Osteoblast (primary cell): ENCODE measurements at places on chromosomes 4 and X. TPM values are rescaled to one million over a fixed set of nuclear protein-coding genes. Genes with fewer than 3 reads are reported as not detected.

GRCh38 chr4:64477127-64477526 is 67.9 kb upstream of the TECRL start:
- no peak for DNase-seq

DNA sequence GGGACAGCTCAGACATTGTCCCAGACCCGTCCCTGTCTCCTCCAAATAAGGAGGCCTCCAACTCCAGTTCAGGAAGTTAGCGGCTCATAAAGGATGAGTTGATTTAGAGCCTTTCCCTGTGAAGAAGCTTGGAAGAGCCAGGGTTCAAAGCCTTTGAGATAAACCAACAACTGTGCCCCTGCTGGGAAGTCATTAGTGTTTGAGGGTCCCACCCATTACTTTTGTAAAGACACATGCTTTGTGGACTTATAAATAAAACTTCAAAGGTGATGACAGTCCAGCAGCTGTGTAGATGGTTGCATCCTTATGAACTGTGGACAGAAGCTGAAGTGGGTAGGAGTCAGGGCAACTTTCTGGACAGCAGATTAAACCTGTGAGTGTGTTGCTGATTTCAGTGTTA is 86.0 kb upstream of the PGRMC2 start:
- no peak for DNase-seq

GRCh38 chr4:24845132-24845531 is 49.8 kb downstream of the SOD3 start:
- no peak for DNase-seq

DNA sequence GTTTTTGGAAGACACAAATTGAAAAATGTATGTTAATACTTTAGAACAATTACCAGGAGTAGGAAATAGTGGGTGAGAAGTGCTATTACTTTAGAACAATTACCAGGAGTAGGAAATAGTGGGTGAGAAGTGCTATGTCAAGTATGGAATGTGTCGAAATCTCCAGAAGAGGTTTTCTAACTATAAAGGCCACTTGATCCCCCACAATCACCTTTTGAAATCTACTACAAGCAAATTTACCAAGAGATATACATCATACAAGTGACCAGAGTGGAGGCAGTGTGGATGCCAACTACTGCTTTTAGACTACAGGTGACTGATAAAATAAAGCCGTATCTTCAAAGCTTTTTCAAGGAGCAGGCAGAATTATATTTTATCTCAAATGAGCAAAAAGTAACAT is 43.1 kb downstream of the MAB21L2 start:
- no peak for DNase-seq

GRCh38 chr4:139170932-139171331 is 6.1 kb downstream of the ELF2 start:
- no peak for DNase-seq

GRCh38 chrX:128439159-128439558 is 387.0 kb upstream of the ACTRT1 start:
- DNase-seq = no peak

GRCh38 chrX:19790829-19791228 is 96.6 kb downstream of the SH3KBP1 start:
- no peak for DNase-seq

GRCh38 chr4:81754169-81754568 is 282.5 kb upstream of the RASGEF1B start:
- no peak for DNase-seq

DNA sequence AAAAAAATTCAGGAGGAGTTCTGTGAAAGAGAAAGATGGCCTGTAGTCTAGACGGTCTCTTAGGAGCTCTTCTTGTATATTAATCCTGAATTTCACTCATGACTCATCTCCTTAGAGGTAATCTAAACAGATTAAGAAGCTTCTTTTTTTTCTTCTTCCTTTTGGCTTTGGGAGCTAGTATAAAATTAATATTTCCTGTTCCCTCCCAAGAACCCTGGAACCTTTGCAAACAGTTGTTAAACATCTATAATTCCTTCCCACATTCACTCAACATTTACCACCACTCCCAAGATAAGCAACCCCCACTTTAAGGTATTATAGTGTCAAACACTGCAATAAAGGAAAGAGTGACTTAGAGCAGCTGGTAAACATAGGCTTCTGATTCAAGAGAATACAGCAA is 146.4 kb upstream of the EDNRA start:
- peak; percentile 80 for DNase-seq

DNA sequence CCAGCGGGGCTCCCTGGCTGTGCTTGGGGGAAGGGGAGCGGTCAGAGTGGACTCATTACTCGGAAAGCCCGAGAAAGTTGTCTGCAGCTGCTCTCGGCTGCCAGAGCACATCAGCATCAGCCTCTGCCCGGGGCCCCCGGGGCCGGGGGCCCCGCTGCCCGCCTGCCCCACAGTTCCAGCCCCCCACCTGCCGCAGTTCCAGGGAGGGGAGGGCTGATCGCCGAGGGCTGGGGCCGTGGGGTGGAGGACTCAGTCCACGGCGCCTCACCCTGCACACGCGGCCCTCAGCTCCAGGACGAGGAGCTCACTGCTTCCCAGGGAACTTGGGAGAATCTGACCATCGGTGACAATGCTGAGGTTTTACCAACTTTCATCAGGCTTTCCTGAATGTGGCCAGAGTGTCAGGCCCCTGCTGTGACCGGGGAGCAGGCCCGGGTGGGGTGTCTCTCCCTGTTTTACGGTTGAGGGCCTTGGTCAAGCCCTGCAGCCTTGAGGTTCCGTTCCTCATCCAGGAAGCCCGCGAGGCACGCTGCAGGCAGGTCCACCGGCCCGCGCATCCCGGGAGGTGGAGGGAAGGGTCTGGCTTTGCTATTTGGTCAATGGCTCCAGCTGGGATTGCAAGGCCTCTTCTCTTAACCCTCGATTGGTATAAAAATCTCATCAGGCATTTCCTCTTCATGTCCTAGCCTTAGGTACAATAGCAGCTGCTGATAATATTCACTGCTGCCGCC is 57.2 kb downstream of the CPZ start:
- peak; percentile 64 for DNase-seq

DNA sequence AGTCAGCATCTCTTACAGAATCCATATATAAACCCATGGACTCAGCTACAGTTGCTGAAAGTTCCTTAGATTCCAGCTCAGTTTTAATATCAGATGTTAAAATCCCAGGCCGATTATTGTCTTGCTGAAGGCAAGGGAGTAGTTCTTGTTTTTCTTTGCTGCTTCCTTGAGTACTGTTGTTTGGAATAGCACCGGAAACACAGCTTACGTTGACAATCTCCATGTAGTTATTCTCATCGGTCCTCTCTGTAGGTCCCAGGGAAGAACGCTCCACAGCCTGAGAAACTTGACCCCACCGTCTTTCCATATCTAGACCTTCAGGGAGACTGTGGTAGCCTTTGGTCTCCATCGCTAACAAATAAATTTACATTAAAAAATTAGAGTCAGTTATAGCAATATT is 5.7 kb downstream of the NR3C2 start:
- DNase-seq = no peak

GRCh38 chr4:24489870-24490269 is 94.5 kb downstream of the DHX15 start:
- peak; percentile 63 for DNase-seq

- DNase-seq = no peak
Observed at GRCh38 chr4:66123831-66124413, 453.6 kb upstream of the EPHA5 start.

GRCh38 chrX:56314334-56314733 is 82.2 kb downstream of the KLF8 start:
- no peak for DNase-seq

GRCh38 chr4:80422727-80423404 is 87.3 kb downstream of the CFAP299 start:
- no peak for DNase-seq

DNA sequence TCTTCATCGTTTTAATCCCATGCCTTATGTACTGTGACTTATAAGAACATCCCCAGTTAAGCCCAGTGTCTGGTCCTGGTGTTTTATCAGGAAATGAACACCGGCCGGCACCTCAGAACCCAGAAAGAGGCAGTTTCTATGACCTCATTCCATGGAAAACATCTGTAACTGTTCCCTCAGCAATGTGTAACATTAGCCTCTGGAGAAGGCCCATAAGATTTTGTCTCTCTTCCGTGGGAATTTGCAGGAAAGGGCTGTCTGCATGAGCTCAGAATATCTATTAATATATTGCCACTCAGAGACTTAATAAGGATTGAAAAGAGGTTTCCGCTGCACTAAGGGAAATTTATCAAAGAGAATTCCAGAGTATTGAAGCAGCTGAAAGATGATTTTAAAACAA is 3.1 kb upstream of the TCEANC start:
- no peak for DNase-seq

- no peak for DNase-seq
Observed at GRCh38 chrX:129360175-129360574, 163.1 kb downstream of the SMARCA1 start.

DNA sequence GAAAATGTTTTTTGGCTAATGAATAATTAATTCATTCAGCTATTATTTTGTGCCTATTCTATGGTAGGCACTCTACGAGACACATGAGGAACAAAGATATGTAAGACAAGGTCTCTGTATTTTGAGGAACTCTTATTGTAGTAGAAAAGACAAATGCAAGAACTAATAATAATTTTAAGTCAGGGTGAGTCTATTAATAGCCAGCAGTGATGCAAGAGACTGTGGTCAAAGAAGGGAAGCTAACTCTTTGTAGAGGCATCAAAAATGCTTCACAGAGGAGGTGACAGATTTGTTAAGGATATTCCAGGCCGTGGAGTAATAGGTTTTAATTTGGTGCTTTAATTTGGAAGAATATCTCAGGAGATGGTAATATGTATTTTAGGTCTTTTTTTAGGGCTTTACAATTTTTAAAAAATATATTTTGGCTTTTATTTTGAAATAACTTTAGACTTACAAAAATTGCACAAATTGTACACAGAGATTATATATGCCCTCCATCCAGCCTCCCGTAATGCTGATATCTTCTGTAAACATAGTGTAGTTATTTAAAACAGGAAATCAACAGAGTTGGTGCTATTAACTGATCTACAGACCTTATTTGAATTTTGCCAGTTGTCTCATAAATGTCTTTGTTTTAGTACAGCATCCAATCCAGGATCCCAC is 48.1 kb downstream of the DCLK2 start:
- DNase-seq = no peak

GRCh38 chrX:24956828-24957227 is 58.9 kb downstream of the ARX start:
- no peak for DNase-seq

- DNase-seq = no peak
Observed at GRCh38 chr4:151581570-151581969, 172.6 kb downstream of the FHIP1A start.

DNA sequence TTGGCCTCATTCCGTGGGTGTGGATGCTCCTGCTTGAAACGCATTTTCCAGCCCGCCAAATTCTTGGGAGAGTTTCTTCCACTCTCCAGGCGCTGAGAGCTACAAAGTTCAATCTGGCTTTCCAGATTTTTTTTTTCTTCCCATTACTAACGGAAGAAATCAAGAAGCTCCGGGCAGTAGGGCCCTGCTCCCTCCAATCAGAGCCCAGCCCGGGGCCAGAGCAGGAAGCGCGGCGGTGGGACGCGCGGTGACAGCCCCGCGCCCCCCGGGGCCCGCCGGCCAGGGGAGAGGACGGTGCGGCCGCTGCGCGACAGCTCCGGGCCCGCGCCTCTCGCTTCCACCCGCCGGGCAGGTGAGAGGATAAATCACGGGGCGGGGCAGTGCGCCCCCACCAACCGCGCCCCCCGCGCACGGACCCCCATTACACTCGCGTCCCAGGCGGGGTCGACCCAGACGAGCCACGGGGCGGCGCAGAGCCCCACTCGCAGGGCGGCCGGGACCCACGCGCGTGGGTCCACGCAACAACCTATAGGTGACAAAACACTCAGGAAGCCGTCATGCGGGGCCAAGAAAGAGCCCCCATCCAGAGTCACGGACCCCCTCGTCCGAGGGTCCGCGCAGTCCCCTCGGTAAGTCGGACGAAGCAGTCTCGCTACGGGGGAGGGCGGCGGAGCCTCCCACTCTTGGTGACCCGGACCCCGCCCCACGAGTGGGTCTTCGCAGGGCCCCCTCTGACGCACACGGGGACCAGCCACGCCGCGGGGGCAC is 868 bp downstream of the AFAP1 start:
- peak; percentile 88 for DNase-seq

- no peak for DNase-seq
Observed at GRCh38 chrX:13029637-13029886, 14.9 kb downstream of the FAM9C start.

DNA sequence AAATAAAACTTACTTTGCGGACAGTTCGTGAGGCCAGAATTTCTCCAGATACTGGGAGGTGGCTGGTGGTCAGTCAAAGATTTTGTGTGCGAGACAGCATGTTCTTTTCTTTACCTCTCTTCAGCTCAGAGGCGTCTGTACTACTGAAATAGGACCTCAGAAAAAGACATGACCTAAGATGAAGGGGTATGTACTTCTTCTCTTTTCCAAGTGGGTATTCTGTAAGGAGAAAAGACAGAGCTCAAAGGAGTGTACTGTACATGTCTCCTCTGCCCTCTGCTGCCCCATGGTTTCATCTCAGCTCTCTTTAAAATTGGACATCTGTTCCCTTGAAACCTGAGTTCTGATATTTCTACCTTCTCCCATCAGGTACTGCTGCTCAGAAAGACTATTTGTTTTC is 38.1 kb downstream of the SEPTIN11 start:
- DNase-seq = no peak

GRCh38 chrX:31227250-31227649 is 155.4 kb upstream of the FTHL17 start:
- no peak for DNase-seq

GRCh38 chr4:175405961-175406360 is 406.1 kb downstream of the GPM6A start:
- DNase-seq = no peak

GRCh38 chrX:111483135-111483534 is 28.3 kb upstream of the SERTM2 start:
- no peak for DNase-seq

Gene PDCL2
- total RNA-seq = not detected in 2 replicates

Gene NAP1L3
- 12.4 and 14.1 TPM in 2 replicates for total RNA-seq

Gene TLR1
- total RNA-seq = 2.4 and 3.3 TPM in 2 replicates

Gene CDX4
- total RNA-seq = not detected in 2 replicates

Gene CXorf51A
- not detected in 2 replicates for total RNA-seq

Gene GPC3
- total RNA-seq = not detected in 2 replicates

Gene CSAG2
- not detected in 2 replicates for total RNA-seq

Gene CORIN
- 0.36 and 0.88 TPM in 2 replicates for total RNA-seq

Gene RASGEF1B
- 4.1 and 5.8 TPM in 2 replicates for total RNA-seq

Gene ETNPPL
- total RNA-seq = not detected in 2 replicates

Gene ZNF674
- 4.7 and 5.6 TPM in 2 replicates for total RNA-seq

Gene F8A3
- total RNA-seq = 0.36 and 0.88 TPM in 2 replicates

Gene LETM1
- 68.4 and 75.3 TPM in 2 replicates for total RNA-seq
